ENCODE measurements at places on chromosomes 4 and X. TPM values are rescaled to one million over a fixed set of nuclear protein-coding genes. Genes with fewer than 3 reads are reported as not detected.

DNA sequence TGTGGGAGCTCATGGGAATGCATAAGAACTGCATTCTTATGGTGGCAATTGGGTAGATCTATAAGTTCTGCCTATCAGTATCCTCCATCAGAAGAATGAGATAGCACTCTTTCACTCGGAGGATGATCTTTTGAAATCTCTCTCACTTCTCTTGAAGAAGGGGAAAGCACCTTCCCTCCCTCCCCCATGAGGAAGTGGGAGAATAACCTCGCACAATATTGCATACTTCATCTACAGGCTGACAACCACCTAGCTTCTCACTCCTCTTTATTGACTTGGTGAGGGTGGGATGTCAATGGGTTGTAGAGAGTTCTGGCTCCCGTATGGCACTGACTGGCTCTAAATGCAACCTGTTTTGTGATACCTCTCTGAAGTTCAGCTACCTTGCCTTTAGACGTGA, 146.7 kb upstream of the SPOCK3 start:
- DNase-seq, result no peak

DNA sequence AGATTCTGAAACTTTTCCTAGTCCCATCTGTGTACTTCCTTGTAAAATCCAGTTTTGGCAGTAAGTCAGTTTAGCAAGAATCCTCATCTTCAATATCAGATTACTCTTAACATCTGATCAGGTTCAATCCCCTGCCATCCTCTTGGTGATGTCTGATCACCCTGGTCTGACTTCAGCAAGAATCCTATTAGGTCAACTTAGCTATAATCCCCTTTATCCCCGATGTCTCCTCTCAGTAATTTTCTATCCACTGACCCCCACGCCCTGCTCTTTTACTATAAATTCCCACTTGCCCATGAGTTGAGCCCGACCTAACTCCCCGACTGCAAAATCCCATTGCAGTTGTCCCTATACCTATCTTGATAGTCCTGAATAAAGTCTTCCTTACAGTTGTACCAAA, 57.9 kb upstream of the PRSS48 start:
- no peak for DNase-seq

DNA sequence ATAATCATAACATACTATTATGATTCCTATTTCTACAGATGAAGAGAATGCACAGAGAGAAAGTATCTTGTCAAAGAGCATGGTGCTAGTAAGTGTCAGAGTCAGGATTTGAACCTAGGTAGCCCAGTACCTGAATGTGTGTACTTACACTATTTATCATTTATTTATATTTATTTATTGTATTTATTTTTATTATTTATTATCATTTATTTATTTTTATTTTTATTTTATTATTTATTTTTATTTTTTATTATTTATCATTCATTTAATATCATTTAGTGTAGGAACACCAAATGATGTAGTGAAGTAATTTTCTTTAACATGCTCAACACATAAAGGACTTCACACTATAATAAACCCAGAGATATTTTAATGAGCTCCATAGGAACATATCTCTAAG, 209.4 kb upstream of the ZFP42 start:
- no peak for DNase-seq

GRCh38 chr4:14478504-14478903, 523.8 kb upstream of the CPEB2 start:
- DNase-seq, result no peak

- DNase-seq, result no peak
These were observed 17.6 kb upstream of the DCUN1D4 start for GRCh38 chr4:51825341-51825740.

TMSB15C gene
- 3.7 TPM for total RNA-seq

NXF2B gene
- not detected for total RNA-seq
